ENCODE measurements at places on chromosomes 4 and X. TPM values are rescaled to one million over a fixed set of nuclear protein-coding genes. Genes with fewer than 3 reads are reported as not detected.
A peak's percentile ranks its signal among the peaks of the same experiment; 100 is the strongest.

Gene MMRN1
- total RNA-seq, result 10.1 TPM

Gene DUX4
- not detected for total RNA-seq

- DNase-seq, result no peak
Measured at GRCh38 chr4:92249541-92249940, 54.2 kb upstream of the GRID2 start.

- no peak for DNase-seq
Measured at GRCh38 chrX:48466696-48467095, 3.4 kb downstream of the SLC38A5 start.

GRCh38 chrX:9676306-9676705 lies 89.3 kb downstream of the GPR143 start:
- DNase-seq, result no peak

- DNase-seq, result peak; percentile 34
Measured at GRCh38 chr4:55321707-55322264, 24.3 kb upstream of the SRD5A3 start.

GRCh38 chrX:16897445-16897844 lies 27.3 kb upstream of the RBBP7 start:
- no peak for DNase-seq

GRCh38 chr4:130753926-130754325 lies 1658.0 kb downstream of the C4orf33 start:
- DNase-seq, result no peak

DNA sequence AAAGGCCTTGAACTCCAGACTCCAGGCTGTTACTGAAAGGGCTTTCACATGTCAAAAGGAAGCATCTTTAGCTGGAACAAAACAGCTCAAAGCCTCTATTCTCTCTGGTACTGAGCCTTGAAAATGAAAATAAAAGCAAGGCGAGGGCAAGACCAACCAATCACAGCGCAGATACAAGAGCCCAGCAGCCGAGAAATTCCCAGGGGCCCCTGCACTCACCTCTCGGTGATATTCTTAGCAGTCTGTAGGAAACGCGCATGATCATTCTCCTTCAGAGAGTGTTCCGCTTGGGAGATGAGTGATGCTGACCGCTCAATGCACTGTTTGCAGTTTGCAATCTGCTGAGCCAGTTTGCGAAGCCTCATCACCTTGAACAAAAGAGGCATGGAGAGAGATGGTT lies 138.1 kb downstream of the MID1 start:
- DNase-seq, result peak; percentile 44

GRCh38 chr4:169295822-169296221 lies 25.1 kb upstream of the SH3RF1 start:
- DNase-seq, result no peak
